Muscle of arm (tissue), 14 donors: ENCODE measurements at places on chromosomes 2 and 18.

DNA sequence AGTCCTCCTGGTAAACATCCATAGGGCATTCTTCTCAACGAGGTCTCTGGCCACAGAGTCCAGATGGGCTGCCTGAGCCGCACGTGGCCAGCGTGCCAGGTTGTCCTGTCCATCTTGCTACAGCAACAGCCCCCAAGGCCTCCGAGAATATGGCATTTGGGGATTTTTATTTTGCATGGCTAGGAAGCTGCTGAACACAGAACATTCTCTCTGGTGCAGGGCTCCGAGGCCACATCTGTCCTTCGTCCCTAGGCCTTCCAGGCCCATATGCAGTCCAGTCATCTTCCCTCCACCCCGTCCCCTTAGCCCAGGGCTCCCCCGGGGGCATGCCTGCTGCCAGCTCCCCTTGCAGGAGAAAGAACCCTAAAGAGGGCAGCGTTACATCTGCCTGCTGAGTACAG is 2.3 kb downstream of the HDAC4 start:
- DNase-seq, result no peak

- no peak for DNase-seq
These were observed 57.7 kb upstream of the CTIF start for GRCh38 chr18:48481092-48481491.

DNA sequence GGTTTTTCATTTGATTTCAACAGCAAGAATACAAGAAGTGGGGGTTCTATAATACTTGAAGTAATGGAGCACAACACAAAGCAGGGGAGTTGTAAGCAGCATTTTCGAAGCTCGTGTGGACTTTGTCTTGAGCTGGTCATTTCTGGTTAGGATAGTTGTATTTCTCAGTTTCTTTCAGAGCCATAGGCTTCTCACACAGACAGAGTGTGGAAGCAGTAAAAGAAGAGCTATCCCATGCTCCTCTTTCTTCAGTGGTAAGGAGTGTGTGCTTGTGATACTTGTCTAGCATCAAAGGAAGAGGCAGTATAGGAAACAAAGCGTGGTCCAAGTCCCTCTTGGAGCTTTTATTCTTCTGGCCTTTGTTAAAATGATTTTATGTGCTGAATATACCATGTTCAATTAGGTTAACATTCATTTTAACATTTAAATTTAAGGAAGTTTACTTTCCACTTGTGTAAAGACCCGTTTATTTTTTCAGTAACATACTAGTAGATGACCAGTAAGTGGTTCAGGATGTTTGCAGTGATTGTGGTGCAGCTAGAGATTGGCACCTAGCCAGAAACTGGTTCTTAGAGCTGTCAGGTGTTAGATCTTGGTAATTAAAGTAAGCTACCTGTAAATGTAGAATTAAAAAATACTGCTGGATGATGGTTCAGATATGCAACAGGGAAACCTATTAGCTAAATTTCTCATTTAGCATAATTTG is 14.6 kb downstream of the CCNYL1 start:
- DNase-seq, result no peak

GRCh38 chr2:55882954-55883353 is 40.6 kb downstream of the EFEMP1 start:
- no peak for DNase-seq

- DNase-seq, result no peak
These were observed 44.5 kb downstream of the PDIA6 start for GRCh38 chr2:10768063-10768507.

DNA sequence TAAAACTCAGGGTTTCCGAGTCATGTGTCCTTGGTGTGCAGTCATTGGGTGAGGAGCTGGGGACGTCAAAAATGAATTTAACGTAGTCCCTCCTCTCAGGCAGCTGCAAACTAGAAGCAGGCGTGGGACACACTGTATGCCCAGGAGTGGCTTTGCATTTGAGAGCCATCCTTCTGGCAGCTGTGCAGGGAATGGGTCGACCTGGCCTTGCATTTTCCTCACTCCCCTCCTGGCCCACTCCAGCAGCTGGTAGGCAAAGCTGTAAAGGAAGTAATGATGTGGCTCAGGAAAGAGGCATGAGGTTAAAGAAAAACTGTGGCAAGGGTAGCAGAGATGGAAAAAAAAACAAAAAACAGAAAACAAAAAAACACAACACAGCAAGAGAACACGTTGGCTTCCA is 46.5 kb downstream of the RNF144A start:
- no peak for DNase-seq

- no peak for DNase-seq
These were observed 116.6 kb downstream of the PTPRM start for GRCh38 chr18:7683753-7684152.

GRCh38 chr2:212649646-212650045 is 111.0 kb upstream of the ERBB4 start:
- DNase-seq, result no peak

DNA sequence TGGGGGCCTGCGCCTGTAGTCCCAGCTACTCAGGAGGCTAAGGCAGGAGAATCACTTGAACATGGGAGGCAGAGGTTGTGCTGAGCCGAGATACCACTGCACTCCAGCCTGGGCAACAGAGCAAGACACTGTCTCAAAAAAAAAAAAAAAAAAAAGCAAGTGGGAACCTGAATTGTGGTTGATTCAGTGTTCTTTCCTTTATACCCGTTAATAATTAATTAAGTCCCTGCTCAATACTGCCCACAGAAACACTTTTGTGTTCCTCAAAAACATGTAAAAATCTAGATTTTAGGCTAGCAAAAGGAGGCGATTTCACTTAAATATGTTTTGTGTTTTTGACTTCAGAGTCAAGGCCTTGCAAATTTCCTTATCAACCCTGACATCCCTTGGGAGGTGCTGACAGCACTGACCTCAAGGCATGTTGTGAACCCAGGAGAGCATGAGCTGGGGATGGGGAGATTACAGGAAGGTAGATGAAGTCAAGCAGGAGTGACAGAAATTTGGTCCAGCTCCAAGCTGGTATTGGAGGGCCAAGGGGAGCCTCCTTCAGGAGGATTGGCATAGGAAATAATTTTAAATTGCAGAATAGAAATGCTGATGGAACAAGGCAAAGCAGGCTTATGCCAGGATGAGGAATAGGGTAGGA is 89.0 kb upstream of the PNPT1 start:
- no peak for DNase-seq

DNA sequence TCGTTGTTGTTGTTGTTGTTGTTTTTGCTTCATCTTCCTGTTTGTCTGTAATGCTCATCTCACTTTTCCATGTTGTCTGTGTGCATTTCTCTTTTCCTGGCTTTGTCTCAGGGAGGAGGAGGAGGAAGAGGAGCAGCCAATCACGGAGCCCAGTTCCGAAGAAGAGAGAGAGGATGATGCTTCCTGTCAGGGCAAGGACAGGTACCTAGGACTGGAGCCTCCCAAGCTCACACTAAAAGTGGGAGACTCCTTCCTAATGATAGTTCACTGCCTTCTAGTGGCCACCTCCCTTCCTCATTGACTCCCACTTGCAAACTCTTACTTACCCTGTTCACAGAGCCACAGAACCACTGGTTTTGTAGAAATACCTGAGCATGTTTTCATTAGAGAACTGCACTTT is 179.6 kb downstream of the TPGS2 start:
- DNase-seq, result no peak

- DNase-seq, result no peak
These were observed 124.1 kb downstream of the EN1 start for GRCh38 chr2:118723394-118723793.

DNA sequence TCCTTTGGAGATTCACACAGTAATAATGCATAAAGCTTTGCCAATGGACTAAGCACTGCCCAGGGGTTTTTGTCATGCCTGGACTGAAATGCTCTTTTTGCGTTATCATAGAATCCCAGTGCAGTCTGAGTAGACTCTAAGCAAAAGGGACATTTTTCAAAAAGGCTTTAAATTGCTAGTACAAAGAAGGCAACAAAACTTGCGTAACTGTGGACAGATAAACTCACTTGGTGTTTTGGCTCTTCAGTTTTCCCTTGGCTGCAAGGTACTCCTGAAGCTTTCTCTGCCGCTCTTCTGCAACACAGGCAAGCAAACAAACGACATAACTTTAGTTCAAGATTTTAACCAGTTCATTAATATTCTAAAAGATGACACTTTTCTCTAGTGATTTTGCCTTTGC is 2.1 kb downstream of the CKAP2L start:
- no peak for DNase-seq

DNA sequence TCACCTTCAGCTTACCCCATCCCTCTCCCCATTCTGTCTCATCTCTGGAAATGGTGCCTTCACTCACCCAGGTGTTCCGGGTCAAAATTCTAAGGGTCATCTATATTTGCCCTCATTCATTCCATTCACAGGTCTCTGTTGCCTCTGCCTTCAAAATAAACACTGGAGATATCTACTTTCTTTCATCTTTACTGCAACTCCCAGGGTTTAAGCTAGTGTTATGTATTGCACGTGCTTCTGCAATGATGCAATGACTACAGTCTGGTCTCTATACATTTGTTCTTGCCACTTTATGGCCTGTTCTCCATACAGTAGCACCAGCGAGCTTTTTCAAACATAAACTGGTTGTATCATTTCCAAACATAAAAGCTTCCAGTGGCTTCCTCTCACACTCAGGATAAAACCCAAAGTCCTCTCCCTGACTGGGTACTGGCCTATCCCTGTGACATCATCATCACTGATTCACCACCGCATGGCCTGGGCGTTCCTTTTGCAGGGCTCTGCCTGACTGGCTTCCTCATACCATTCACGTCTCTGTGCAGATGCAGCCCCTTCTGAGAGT is 14.3 kb downstream of the DSG2 start:
- no peak for DNase-seq

DNA sequence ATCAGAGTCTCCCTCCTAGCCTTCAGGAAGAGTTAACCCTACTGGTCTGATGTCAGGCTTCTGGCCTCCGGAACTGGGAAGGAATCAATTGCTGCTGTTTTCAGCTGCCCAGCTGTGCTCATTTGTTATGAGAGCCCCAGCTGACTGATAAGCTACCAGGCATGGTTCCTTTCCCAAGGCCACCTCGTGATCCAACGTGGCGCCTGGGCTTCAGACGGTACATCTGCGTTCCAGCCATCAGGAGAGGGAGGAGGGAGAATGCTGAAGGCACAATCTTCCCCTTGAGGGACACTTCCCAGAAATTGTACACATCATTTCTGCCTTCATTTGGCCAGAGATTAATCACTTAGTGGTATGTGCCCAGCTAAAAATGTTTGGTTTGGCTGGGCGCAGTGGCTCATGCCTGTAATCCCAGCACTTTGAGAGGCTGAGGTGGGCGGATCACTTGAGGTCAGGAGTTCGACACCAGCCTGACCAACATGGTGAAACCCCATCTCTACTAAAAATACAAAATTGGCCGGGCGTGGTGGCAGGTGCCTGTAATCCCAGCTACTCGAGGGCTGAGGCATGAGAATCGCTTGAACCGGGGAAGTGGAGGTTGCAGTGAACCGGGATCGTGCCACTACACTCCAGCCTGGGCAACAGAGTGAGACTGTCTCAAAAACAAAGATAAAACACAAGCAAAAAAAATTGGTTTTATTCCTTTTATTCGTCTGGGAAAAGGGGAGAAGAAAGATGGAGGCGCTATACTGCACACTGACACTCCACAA is 10.5 kb upstream of the ARMC9 start:
- DNase-seq, result no peak

DNA sequence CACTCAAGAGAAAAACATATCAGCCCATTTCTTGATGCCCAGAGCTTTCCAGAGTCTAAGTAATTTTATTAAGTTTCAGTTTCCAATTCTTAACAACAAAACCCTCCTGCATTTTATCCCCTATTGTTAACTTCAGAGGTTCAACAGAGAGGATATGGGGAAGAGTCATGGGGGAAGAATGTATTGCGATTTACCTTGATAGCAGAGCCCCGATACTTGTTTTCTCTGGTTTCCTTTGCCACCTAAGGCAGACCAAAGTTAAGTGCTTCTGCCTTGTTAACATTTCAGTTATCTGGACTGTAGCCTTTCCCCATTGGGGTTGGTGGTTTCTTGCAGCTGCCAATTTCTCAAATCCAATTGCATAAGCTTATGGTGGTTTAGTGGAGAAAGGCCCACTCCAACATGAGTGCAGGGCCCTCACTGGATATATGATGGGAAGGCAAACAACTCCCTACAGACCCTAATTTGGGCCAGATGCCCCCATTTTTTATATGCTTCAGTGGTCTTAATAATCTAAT is 82.0 kb upstream of the ITGB6 start:
- DNase-seq, result no peak

GRCh38 chr18:64806232-64806631 is 657.3 kb upstream of the LINC00305 start:
- no peak for DNase-seq

GRCh38 chr2:85259879-85260278 is 67.9 kb downstream of the TGOLN2 start:
- DNase-seq, result no peak

- DNase-seq, result no peak
These were observed 63.9 kb upstream of the TUBA3E start for GRCh38 chr2:130261970-130262760.

DNA sequence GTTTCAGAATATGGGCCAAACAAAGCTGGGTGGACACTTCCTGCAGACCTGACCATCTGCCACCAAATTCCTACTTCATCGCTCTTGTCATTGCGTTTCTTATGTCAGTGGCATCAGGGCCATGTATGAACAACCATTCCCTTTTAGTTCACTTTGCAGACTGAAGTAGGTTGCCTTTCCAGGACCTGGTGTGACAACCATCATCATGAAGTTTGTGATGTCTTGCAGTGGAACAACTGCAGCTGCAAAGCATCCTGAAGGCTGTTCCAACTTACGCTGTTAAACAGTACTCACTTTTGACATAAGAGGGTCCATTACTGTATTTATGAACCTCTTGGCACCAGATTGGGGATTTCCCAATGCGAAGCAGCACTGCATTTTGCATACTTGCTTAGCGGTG is 511.6 kb downstream of the ARHGAP15 start:
- no peak for DNase-seq

DNA sequence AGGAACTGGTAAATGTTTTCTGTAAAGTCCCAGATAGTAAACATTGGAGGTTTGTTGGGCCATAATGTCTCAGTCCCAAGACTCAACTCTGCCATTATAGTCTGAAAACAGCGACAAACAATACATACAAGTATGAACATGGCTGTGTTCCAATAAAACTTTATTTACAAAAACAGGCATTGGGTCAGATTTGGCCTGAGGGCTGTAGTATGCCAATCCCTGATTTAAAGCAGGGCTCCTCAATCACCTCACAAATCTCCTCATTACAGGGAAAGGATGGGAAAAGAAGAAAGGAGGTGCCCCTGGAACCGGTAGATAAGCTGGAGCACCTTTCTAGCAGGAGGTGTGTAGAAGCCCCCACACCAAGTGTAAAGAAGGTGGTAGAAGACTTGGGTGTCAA is 48.9 kb upstream of the UPP2 start:
- no peak for DNase-seq

DNA sequence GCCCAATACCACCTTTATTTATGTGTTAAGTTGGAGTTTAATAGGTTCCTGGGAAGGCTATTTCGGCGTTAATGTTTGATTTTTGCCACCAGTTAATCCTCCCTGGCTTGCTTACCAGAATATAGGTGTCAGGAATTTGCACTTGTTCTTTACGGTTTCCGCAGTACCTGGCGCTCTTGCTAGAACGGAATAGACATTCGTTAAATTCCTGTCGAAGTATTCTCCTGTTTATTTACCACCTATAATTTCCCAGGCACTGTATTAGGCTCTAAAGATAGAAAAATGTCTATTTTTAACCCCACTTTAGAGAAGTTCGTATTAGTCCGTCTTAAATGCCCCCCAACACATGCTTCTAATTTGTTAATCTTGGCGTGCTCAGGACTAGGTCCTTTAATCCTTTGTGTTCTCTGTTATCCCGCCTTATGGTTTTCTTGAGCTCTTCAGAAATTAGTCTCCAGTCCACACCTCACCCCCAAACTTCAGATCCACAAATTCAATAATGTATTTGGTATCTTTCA is 575 bp downstream of the CCDC150 start:
- no peak for DNase-seq
